ENCODE measurements at places on chromosomes 1 and 21. TPM values are rescaled to one million over a fixed set of nuclear protein-coding genes. Genes with fewer than 3 reads are reported as not detected.
A peak's percentile ranks its signal among the peaks of the same experiment; 100 is the strongest.

GRCh38 chr1:65995336-65995735 is 202.6 kb downstream of the PDE4B start:
- no peak for DNase-seq

The FAM72C gene
- 21.4 TPM for total RNA-seq

The KIF26B gene
- total RNA-seq: 0.16 TPM

The VWA5B1 gene
- not detected for total RNA-seq

DNA sequence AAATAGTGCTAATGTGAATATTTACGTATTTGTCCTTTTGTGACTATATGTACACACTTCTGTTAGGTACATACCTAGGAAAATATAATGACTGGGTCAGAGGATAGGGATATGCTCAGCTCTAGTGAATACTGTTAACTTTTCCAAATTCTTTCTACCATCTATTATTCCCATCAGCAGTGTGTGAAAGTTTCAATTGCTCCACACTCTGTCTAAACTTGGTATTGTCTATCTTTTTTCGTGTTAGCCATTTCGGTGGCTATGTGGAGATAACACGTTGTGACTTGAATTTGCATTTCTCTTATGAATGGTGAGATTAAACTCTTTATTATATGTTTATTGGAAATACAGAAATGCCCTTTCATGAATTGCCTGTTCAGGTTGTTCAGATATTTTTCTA is 22.7 kb upstream of the LELP1 start:
- DNase-seq: no peak

GRCh38 chr1:119136401-119136800 is 4.1 kb downstream of the WARS2 start:
- no peak for DNase-seq

DNA sequence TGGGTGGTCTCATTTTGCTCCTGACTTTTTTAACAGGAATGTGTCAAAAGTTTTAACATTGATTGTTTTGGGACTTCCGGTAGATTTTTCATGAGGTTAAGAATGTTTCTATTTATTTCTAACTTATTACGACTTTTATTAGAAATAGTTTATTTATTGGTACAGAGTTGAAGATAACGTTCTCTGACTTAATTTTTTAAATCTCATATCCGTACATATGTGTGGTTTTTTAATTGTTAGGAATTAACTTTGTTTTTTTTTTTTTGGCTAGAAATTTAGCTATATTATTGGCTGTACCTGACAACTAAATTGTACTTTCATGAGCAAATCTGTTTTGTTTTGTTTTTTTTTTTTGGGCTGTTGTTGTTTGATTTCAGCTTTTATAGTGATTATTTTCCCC is 32.0 kb downstream of the RNF2 start:
- DNase-seq: no peak

The OBSCN gene
- 23.7 TPM for total RNA-seq

- no peak for DNase-seq
Observed at GRCh38 chr21:37535130-37535529, 168.6 kb downstream of the DYRK1A start.

The LACTBL1 gene
- total RNA-seq: not detected

GRCh38 chr1:51524817-51525216 is 5.8 kb upstream of the EPS15 start:
- no peak for DNase-seq

The KIF21B gene
- 94.0 TPM for total RNA-seq

- peak; percentile 61 for DNase-seq
Observed at GRCh38 chr21:33036430-33037162, 10.9 kb downstream of the OLIG2 start.

DNA sequence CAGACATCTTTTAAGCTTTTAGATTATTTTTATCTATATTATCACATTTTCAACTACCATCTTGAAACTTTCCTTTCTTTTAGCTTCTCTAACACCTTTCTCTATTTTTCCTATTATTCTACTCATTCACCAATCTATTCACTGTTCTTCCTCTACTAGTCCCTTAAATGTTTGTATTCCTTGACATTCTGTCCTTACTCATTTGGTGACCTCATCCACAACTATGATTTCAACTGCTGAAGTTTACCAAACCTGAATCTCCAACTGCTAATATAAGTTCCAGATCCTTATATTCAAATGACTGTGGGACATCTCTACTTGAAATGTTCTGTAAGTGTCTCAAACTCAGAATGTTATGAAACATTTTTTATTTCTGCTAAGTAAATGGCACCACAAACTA is 49.2 kb downstream of the TUT4 start:
- no peak for DNase-seq

The HAPLN2 gene
- total RNA-seq: not detected

The GRIK1 gene
- total RNA-seq: not detected

GRCh38 chr1:46133181-46133658 is 791 bp upstream of the PIK3R3 start:
- DNase-seq: peak; percentile 57

- peak; percentile 65 for DNase-seq
Observed at GRCh38 chr21:30831194-30831765, 1.7 kb upstream of the KRTAP7-1 start.

The SYT11 gene
- 9.2 TPM for total RNA-seq

GRCh38 chr1:230349020-230349393 is 77.1 kb downstream of the PGBD5 start:
- no peak for DNase-seq

- DNase-seq: no peak
Observed at GRCh38 chr1:206812471-206812870, 40.2 kb upstream of the IL10 start.

DNA sequence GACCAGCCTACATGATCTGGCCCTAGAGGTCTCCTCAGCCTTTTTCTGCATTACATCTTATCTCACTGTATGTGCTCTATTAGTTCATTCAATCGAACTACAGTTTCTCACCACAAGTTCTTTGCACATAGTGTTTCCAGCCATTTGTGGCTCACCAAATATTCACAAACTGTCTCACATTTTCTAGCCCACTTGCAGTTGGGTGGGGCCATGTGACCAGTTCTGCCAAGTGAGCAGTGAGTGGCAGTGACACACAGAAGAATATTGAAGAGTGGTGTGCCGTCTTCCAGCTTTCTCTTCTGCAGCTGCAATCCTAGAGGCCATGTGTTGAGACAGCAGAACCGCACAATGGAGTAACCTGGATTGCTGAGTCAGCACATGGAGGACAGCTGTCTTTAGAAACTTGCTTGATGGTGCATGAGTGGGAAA is 103.2 kb upstream of the ZNF644 start:
- peak; percentile 60 for DNase-seq

GRCh38 chr1:234713859-234714258 is 103.9 kb upstream of the IRF2BP2 start:
- no peak for DNase-seq

- DNase-seq: no peak
Observed at GRCh38 chr1:35753626-35754260, 16.0 kb downstream of the CLSPN start.

DNA sequence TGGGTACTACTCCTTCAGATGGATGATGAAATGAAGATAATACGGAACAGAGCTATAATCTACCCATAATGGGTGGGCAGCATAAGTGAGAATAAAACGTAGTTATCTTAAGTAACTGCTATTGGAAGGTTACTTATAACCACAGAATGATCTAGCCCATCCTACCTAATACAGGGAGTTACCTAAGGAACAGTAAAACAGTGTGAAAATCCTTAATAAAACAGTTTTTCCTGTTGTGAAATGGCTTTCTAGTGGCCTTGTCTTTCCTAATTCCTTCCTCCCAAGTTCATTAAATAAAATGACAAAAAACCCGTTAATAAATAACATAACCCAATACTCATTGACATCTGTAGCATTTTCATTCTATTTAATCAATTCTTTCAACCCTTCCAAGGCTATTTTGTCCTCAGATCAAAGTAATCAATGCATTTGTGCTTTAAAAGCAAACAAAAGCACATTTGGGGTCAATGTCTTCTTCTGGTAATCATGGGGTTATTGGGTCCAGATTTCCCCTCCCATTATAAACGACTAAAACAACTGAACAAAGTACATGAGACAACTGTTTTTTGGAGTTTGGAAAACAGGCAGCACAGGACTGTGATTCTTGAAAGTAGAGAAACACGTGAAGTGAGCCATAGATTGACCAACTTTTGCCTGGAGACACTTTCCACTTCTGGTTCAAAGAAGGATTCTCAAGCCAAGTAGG is 42.0 kb downstream of the PAPPA2 start:
- no peak for DNase-seq

- no peak for DNase-seq
Observed at GRCh38 chr1:209746451-209747165, 9.2 kb upstream of the TRAF3IP3 start.

The OVAAL gene
- not detected for total RNA-seq

DNA sequence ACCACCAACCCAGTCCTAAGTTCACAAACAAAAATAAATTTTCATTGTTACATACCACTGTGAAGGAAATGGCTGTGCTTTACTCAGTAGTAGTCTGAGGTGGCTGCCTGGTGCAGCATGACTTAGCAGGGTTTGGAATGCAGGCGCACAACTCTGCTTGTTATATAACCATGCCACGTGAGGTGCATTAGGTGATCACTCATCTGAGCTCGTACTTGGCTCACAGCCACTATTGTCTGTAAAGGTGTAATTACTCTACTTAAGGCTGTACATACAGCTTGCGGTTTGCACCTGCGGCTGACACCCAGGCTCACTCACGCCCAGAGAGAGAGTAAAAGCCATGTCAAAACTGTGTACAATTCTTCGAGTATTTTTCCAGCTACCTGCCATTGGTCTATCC is 599.4 kb downstream of the LTN1 start:
- no peak for DNase-seq

- no peak for DNase-seq
Observed at GRCh38 chr21:30613836-30614235, at the start of gene KRTAP6-1. TSS of gene KRTAP6-1 (minus strand) at chr21:30613930. CDS start at chr21:30613904, 26 bp downstream.

- DNase-seq: peak; percentile 78
Observed at GRCh38 chr1:206742719-206743383, 27.7 kb upstream of the IL19 start.

The IL22RA1 gene
- not detected for total RNA-seq

GRCh38 chr1:78722947-78723346 is 73.3 kb downstream of the IFI44 start:
- no peak for DNase-seq

DNA sequence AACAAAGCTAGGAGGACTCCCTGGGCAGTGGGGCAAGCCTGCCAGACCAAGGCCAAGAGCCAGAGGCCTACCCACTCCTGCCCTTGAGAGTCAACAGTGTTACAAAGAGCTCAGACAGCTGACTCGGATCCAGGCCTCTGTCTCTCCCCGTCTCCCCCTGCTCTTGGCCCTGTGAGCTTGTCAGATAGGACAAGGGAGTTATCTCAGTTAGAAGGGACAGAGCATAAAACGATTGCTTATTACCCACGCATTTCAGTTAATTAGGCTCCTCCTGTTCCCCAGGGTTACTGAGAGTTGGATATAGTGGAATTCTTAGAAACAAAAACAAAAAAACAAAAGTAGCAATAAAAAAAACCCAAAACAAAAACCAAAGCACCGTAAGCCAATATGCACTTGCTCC is 1.3 kb downstream of the SLC41A1 start:
- DNase-seq: no peak

The LMX1A gene
- total RNA-seq: not detected

The AMY2B gene
- 9.7 TPM for total RNA-seq
